ENCODE measurements at places on chromosomes 4 and X. TPM values are rescaled to one million over a fixed set of nuclear protein-coding genes. Genes with fewer than 3 reads are reported as not detected.

Gene ZNF518B
- polyA plus RNA-seq, result 12.1 TPM

- DNase-seq, result no peak
Measured at GRCh38 chr4:17030543-17030942, 132.1 kb upstream of the LDB2 start.

DNA sequence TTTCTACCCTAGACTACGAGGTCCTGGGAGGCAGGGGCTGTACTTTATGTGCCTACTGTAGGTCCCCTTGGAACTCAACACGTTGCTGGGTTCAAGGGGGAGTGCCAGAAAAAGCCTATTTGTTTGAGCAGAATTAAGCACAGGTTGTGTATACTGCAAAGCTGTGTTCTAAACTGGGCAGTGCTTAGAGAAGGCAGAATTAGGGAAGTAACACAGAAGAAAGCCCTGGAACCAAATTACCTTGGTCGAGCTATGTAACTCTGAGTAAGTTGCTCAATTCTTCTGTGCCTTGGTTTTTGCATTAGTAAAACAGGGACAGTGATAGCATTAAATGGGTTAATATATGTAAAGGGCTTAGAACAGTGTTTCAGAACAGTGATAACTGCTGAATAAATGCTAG lies 245.0 kb upstream of the SFRP2 start:
- DNase-seq, result no peak

DNA sequence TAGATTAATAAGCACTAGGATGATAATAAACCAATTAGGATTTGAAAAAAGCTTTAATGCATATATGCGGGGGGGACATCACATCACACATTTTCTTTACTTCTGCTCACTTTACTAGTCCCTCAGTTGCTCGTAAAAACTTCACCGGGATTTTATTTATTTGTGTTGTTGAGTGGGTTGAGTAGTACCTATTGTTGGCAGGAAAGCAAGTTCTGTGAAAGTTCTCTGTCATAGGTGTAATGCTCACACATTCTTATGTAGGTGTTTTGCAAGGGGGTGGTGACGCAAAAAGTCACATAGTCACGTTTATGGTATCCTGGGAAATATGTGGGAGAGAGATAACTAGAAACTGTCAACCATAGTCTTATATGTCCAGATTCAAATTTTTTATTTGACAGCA lies 65.3 kb downstream of the PDLIM5 start:
- no peak for DNase-seq

DNA sequence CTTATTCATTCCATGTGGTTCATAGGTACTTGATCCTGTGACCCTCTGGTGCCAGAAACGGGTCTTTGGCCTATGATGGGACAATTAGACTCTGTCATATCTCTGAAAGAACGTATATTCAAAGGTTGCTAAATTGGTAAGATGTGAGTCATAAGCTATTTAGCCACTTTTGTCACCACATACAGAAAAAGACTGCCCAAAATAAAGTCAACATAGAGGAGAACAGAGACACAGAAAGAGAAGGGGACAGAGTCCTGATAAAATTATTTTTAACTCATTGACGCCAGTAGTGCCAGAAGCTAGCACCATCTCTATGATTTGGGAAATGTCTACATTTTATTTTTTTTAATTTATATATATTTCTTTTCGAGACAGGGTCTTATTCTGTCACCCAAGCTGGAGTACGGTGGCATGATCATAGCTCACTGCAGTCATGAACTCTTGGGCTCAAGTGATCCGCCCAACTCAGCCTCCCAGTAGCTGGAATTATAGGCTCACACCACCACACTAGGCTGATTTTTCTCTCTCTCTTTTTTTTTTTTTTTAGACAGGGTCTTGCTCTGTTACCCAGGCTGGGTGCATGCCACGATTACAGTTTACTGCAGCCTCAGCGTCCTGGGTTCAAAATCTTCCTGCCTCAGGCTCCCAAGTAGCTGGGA lies 92.1 kb upstream of the COX18 start:
- no peak for DNase-seq

- DNase-seq, result no peak
Measured at GRCh38 chr4:91990726-91991125, 313.0 kb upstream of the GRID2 start.

Gene CTAG1B
- not detected for polyA plus RNA-seq

DNA sequence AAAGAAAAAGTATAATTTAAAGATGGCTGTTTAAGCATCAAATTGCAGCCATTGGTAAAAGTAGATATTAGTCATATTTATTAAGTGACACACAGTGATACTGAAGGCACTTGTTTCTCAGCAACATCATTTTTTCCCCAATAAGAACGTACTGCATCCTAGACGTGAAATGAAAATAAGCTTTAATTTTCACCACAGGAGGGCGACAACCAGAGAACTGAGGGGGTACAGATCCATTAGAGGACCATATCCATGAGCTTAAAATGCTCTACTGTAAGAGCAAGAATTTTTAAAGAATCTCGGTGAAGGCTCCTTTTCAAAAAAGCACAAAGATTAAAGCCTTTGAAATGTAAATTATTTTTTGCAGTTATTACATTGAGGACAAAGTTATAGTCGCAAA lies 33.4 kb downstream of the FRG1 start:
- DNase-seq, result no peak

Gene AWAT2
- not detected for polyA plus RNA-seq

DNA sequence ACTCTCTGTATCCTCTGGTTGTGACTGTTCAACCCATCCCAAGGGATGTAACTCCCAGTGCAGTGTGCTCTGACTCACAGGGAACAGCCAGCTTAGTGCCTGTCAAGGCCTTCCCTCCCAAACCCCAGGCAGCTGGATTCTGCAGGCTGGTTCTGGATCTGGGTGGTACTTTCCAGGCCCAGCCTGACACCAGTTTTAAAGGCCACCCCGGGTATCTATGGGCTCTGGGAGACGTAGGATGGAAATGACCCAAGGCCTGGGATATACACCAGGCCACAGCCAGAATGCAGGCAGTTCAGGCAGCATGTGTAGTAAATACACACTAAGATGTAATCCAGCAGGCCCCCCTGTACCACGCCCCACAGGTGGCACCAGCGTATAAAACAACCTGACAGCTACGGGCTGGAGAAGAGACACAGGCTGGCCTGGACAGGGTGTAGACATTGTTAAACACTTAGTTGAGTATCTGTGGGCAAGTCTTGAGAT lies 64.2 kb downstream of the SPINK2 start:
- DNase-seq, result no peak

Gene VCX3B
- not detected for polyA plus RNA-seq

DNA sequence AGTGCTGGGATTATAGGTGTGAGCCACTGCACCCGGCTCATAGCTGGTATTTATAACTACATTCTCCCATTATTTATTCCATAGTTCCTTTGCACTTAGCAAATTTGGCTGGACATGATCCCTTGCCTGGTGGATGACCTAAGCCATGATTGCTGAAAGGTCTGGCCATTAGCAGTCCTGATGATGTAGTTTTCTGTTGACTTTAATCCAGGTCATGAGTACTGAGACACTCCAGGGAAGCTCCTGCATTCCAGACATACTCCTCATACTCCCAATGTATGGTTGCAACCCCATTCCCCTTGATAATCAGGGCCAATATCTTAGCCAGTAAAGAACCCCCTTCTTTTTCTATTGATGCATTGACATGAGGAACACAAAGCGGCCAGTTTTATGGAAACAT lies 24.4 kb upstream of the MGST2 start:
- no peak for DNase-seq

DNA sequence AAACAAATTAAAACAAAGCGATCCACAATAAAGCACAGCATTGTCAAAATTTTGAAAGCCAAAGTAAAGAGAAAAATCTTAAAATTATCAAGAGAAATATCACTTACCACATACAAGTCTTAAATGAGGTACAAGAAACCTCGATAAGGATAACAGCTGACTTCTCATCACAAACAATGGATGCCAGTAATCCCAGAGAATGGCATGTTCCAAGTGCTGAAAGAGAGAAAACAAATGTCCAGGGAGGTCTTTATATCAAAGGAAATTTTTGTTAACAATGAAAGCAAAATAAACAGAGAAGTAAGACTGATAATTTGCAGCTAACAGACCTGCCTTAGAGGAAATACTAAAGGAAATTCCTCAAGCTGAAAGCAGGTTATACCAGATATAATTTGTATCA lies 460.4 kb upstream of the HS3ST1 start:
- DNase-seq, result no peak

Gene EVC2
- polyA plus RNA-seq, result 4.0 TPM

DNA sequence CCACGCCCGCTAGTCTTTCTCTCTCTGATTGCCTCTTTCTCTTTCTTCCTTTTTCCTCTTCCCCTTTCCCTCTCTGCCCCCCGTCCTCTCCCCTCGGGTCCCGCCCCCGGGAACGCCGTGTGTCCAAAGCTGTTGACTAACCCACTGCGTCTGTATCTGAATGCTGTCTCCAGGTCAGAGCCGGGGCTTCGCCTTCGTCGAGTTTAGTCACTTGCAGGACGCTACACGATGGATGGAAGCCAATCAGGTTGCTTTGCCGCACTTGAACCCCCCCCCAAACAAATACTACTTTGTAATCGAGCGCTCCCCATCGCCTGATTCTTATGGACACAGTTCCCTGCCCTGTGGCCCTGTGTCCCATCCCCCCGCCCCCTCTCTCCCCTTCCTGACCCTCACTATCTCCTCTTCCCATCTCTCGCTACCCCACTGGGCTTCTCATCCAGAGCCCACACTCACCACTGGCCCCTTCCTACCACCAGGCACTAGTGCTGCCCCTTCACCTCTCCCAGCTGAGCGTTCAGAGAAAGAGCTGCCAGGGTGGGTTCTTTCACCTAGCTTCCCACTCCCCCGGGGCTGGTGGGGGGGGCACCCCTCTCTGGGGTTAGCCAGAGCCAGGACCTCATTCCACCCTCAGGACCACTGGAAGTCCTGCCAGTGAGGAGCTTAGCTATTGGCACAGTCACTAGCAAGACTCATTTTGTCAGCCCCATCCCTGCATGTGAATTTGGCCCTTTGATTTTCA lies 18.6 kb upstream of the UBA1 start:
- no peak for DNase-seq

Gene BTC
- 2.4 TPM for polyA plus RNA-seq

DNA sequence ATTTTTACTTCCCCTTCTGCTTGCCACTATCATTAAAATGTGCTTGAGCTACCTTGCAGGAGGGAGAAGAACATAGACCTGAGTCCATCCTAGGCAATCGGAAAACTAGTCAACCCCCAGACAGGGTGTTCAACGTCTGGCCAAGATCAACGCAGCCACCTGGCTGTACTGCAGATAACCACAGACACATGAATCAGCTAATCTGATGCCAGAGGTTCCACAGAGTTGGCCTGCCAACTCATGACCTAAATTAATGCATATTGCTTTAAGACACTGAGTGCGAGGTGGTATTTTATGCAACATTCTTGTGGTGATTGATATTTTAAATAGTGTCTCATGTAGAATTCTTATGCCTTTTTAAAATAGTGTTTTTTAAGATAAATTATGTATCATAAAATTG lies 1283.8 kb upstream of the PABPC4L start:
- DNase-seq, result no peak

DNA sequence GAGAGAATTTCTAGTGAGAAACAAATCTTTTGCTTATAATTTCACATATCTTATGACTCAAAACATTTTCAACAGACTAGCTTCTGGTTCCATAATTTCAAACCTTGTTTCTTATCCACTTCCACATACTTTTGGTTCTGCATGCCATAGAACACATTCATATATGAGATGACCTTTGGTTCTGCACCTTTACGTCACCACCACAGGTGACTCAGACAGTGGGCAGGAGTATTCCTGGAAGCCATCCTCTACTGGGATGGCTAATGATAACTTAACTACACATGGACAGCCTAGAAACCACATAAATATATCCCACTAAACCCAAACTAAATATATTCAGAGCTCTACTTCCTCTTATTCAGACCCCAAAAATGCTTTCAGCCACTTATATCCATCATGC lies 133.3 kb downstream of the DCK start:
- no peak for DNase-seq
